Hepatocyte (in vitro differentiated cells): ENCODE measurements at places on chromosomes 11 and 22. TPM values are rescaled to one million over a fixed set of nuclear protein-coding genes. Genes with fewer than 3 reads are reported as not detected.

CST6 gene
- total RNA-seq: 3.0 and 4.4 TPM in 2 replicates

CARD10 gene
- total RNA-seq: 19.1 and 23.4 TPM in 2 replicates

CCDC157 gene
- 4.1 and 5.3 TPM in 2 replicates for total RNA-seq

KCNK4 gene
- total RNA-seq: not detected in 2 replicates

DTX4 gene
- total RNA-seq: 26.2 and 27.5 TPM in 2 replicates

LRRC10B gene
- 0.20 and 0.43 TPM in 2 replicates for total RNA-seq

MUC2 gene
- 6.7 and 18.2 TPM in 2 replicates for total RNA-seq

SYT7 gene
- 13.5 and 15.5 TPM in 2 replicates for total RNA-seq
